ENCODE measurements at places on chromosomes 3 and 15. TPM values are rescaled to one million over a fixed set of nuclear protein-coding genes. Genes with fewer than 3 reads are reported as not detected.

PRR20G gene
- not detected for total RNA-seq

FGD5 gene
- total RNA-seq: not detected

DNA sequence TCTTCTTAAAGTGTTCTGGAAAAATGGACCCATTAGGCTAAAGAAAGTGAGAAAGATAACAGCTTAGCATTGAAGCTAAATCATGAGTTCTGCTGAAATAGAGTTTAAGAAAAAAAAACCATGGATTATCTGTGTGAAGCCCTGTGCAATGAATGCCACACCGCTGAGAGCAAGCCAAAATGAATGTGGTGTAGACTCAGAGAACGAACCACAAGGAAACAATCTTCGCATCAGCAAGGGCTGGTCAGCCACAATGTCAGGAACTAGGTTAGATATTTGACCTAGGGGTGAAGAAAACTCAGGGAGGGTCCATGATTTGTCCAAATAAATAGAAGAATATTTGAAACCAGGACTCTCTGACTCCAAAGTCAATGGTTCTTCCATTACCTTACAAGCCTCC is 91.4 kb upstream of the MEX3B start:
- DNase-seq: no peak

- DNase-seq: no peak
These were observed 66.6 kb upstream of the LARS2 start for GRCh38 chr3:45321607-45322391.

DNA sequence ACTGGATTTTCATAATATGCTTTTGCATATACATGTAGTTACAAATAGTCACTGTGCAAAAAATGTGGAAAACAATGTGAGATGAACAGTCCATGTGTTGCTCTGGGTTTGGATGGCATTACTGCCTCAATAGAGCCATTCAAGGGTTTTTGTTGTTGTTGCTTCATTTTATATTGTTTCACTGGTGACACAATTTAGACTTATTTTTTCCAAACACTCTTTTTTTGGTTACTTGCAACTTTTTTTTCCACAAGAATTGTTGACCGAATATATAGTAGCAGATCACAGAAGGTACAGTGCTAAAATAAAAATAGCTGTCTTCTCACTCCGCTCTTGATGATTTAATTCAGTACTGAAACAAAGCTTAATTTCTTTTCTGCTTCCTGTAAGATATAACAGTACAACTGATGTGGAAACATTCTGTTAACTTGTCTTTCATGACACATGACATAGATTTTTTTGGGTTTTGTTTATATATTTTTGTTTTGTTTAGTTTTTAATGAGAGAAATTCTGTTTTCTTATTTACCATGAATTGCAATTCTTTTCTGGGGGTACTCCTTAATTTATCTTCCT is 618.6 kb downstream of the NAALADL2 start:
- no peak for DNase-seq

- no peak for DNase-seq
These were observed 1497.6 kb downstream of the OTOL1 start for GRCh38 chr3:162994165-162994564.

GRCh38 chr15:61112231-61112630 is 116.9 kb downstream of the RORA start:
- DNase-seq: no peak

DNA sequence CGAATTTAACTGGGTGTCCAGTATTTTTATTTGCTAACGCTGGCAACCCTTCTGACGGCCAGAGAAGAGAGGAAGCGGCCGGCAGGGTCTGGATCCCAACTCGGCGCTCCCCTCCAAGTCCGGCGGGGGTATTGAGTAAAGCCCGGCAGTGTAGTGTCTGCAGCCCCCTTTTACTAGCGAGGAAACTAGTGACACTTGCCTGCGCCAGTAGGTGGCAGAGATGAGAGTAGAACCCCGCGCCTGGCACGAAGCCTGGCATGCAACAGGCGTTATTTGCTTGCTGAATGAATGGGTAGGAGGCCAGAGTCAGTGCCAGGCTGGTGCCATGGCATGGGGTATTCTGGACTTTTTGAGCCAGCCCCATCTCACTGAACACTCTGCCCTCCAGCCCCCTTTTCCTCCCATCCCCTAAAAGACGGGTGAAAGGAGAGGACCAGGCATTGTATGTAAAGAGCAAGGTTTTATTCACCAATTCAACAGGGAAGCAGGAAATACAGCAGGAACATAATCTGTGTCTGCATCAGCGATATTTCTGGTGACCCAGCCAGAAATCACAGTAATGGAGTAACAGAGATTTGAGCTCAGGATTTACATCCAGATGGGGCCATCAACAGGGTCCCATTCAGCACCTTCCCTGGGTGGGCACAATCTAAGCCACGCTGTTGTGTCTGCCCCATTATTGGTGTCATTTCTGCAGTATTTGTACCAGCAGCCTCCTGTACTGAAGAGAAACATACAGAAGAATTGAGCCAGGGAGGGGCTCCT is 788 bp upstream of the WDR73 start:
- DNase-seq: peak; percentile 85

DNA sequence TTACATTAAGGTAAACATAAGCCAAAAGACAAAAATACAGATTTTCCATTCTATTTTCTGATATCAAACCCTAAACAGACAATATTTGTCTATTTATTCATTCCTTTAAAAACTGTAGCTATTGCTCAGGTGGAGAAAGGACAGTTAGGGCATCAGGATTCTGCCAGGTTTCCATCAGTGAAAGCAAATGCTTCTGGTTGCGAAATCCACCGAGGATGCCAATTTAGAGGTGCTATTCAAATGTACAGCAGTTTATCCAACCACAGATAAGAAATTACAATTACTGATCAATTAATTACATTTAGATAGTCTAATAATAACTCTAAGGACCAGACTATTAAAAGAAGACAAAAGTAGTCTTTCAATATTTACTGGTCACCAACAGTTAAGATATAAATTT is 3.9 kb downstream of the TOMM70 start:
- DNase-seq: peak; percentile 54

GRCh38 chr3:112634786-112635541 is 6.0 kb downstream of the CCDC80 start:
- DNase-seq: no peak

- DNase-seq: no peak
These were observed 176.1 kb upstream of the ZPLD1 start for GRCh38 chr3:102258666-102259227.
